Liver (tissue), 10 donors: ENCODE measurements at places on chromosomes 5 and 9.

- DNase-seq, result no peak
Observed at GRCh38 chr9:25702536-25702935, 24.3 kb upstream of the TUSC1 start.

DNA sequence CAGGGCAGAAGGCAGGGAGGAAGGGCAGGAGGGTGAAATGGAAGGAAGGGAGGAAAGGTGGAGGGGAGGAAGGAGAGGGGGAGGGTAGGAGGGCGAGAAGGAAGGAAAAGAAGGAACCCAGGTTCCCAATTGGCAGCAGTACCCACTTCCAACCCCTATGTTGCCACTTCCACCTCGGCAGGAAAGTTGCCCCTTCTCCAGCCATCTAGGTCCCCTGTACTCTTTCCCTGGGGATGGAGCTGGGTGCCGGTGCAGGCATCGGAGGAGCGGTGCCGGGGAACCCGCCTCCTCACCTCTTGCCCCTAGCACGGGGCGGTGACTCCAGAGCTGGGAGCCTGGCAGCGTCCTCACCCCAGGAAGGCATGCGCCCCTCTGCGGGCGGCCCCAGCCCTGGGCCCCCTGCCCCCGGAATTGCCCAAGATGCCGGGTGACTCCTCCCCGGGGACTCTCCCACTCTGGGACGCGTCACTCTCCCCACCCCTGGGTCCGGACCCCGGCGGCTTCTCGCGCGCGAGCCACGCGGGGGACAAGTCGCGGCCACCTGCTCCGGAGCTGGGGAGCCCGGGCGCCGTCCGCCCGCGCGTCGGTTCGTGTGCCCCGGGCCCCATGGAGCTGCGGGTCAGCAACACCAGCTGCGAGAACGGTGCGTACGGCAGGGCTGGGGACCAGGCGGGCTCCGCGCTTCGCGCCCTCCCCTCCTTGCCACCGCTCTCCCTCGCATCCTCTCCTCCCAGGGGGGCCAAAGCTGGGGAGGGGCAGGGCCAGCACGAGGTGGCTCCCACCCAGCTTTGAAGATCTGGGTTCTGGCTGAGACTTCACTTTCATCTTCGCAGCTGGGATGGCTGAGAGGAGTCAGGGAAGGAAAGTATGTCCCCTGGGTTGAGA, at the start of gene NIPAL4:
Gene NIPAL4 (plus strand): TSS at position 499 of the 885 bp plus-strand sequence. CDS start 108 bp downstream, at position 607.
- DNase-seq, result no peak

DNA sequence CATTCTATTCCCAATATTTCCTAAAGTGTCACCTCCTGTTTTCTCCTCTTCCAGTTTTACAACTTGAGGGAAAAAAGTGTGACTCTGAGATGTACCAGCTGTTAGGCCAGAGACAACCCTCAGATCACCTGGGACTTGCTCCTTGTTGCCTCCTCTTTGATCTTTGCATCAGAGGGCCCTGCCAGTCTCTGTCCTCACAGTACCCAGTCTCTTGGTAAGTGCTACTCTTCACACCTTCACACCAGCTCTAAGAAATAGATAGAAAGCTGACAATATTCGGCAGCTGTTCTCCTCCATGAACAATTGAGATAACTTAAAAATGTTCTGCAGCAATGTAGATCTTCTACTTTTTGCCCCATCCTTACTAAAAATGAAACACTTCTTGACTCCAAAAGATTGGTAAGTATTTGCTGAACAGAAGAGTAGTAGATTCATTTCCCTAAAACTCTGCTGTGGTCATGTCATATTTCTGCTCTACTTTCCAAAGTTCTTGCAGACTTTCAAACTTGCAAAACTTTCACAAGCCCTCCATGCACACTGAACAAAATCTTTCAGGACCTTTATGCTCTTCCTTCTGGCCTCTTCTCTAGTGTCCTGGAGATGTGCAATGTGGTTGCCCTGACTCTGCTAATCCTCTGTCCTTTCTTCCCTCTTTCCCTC, 188.6 kb downstream of the SNX18 start:
- DNase-seq, result no peak

- no peak for DNase-seq
Observed at GRCh38 chr9:129164246-129164930, 13.7 kb downstream of the IER5L start.

GRCh38 chr5:158874792-158875191, 224.9 kb downstream of the EBF1 start:
- DNase-seq, result no peak

DNA sequence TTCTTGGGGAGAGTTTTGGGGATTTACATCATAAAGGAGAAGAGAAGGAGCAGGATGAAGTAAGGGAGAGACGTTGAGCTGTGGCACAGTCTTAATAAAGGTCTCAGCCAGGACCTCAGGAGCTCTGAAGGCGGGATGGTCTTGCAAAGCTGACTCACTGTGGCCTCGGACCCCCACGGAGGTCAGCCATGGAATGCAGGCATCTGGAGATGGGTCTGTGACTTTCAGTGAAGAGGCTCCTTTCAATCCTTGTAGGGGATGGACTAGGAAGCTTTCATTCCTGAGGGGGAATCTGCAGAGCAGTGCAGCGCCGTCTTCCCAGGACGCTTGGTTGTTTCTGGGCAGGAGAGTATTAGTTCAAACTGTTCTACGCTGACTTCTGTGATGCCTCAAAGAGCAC, 65.7 kb upstream of the BASP1 start:
- DNase-seq, result no peak

DNA sequence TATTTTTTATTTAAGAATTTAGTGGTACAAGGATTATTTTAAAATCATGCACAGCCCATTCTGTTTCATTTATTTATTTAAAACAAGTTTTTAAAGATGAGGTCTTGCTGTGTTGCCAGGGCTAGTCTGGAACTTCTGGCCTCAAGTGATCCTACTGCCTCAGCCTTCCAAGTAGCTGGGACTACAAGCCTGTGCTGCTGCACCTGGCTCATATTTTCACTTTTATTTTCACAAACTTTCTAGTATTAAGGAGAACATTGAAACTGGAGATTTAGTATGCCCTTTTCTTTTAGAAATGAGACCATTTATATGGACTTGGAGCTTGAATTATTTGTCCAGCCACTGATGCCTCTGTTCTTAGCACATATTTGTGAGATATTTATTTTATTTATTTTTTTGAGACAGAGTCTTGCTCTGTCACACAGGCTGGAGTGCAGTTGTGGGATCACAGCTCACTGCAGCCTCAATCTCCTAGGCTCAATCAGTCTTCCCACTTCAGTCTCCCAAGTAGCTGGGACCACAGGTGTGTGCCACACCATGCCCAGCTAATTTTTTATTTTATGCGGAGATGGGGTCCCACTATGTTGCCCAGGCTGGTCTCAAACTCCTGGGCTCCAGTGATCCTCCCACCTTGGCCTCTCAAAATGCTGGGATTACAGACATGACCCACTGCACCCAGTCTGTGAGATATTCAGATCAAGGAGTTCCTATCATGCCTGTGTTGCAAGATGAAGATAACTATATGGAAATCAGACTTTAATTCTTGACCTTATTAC, 7.4 kb downstream of the DMXL1 start:
- DNase-seq, result no peak

DNA sequence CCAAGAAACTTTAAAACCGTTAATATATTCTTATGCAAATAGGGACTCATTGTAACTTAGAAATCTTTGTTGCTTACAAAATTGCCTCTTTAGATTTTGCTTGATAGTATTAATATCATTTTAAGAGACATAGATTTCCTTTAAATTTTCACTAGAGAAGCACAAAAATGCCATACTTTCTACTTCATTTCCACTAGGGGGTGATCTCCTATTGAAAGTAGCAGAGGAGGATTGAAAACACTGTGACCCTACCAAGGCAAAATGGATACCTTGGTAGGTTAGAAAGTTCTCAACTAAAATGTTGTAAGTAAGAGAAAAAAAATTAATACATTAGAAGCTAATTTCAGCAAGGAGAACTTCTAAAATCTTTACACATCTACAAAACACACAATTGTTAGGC, 204.9 kb downstream of the CHSY3 start:
- no peak for DNase-seq

DNA sequence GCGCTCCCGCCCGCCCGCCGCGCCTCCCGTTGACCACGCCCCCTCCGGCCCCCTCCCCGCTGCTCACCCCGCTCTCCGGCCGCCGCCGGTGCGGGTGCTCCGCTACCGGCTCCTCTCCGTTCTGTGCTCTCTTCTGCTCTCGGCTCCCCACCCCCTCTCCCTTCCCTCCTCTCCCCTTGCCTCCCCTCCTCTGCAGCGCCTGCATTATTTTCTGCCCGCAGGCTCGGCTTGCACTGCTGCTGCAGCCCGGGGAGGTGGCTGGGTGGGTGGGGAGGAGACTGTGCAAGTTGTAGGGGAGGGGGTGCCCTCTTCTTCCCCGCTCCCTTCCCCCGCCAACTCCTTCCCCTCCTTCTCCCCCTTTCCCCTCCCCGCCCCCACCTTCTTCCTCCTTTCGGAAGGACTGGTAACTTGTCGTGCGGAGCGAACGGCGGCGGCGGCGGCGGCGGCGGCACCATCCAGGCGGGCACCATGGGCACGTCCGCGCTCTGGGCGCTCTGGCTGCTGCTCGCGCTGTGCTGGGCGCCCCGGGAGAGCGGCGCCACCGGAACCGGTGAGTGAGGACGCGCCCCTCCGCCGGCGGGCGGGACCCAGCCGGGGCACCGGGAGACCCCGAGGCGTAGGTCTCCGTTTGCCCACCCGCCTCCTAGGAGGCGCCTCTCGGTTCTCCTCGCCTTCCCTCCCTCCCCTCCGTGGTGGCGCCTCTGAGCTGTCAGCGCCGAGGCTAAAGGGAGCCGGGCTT, at the start of gene VLDLR:
Gene VLDLR (plus strand): TSS at position 66 of the 739 bp plus-strand sequence. CDS start 403 bp downstream, at position 469.
- DNase-seq, result peak; percentile 34

- DNase-seq, result no peak
Observed at GRCh38 chr9:129435291-129435690, 185.6 kb downstream of the C9orf50 start.

DNA sequence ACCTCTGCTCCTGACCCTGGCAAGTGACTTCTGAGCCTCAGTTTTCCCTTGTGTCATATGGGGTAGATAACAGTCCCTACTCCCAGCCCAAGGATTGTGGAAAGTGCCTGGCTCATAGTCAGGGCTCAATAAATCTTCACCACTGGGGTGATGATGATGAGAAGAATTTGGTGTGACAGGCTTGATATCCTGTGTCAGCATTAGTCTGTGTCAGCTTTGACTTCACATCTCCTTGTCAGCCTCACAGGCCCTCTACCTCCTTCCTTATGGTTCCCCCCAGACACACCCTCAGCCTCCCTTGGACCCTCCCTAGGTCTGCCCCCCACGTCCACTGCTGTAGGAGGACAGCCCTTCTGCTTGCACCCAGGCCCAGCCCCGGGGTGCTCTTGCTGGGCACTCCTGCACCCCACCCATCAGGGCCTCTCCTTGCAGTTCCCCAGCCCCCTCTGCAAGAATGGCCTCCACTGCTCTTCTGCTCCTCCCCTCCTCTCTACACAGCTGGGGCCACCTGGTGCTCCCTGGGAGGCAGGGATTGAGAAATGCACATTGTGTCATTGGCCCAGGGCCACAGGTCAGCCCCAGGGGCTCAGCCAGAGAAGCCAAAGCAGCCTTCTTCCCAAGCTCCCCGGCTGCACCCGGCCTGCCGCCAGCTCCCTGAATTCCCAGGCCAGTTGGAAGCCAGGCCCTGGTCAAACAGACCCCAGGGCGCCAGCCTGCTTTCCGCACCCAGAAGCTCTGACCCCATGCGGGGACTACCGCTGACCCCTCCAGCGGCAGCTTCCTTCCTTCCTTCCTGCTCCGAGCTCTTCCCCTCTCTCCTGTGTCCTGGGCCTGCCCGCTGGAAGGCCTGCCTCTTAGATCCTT, 7.7 kb downstream of the FGFR4 start:
- DNase-seq, result peak; percentile 71

- DNase-seq, result no peak
Observed at GRCh38 chr9:94212091-94212490, 47.0 kb upstream of the ZNF169 start.

- DNase-seq, result no peak
Observed at GRCh38 chr9:129932303-129933151, 97.3 kb downstream of the USP20 start.

- no peak for DNase-seq
Observed at GRCh38 chr5:117065161-117065560, 490.5 kb upstream of the SEMA6A start.

- DNase-seq, result no peak
Observed at GRCh38 chr9:7977586-7977985, 178.0 kb upstream of the DMAC1 start.

GRCh38 chr5:135072387-135073281, 38.6 kb upstream of the PITX1 start:
- DNase-seq, result no peak

- no peak for DNase-seq
Observed at GRCh38 chr9:98875536-98875935, 68.1 kb downstream of the GALNT12 start.

DNA sequence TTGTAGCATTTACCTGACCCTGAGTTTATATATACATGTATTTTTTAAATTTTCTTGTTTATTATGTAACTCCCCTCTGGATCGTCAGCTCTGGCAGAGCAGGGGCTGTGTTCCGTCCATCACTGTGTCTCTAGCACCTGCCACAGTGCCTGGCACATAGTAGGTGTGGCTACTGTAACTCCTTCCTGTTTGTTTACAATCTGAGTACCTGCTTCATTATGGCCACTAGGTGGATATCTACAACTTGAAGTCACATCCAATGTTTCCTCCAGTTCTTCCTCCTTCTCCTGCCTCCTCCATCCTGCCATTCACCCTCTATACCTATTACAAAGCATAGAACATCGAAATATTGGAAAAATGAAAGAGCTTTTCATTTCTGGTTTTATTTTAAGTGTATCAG, 14.2 kb upstream of the PPP1R2B start:
- DNase-seq, result no peak

DNA sequence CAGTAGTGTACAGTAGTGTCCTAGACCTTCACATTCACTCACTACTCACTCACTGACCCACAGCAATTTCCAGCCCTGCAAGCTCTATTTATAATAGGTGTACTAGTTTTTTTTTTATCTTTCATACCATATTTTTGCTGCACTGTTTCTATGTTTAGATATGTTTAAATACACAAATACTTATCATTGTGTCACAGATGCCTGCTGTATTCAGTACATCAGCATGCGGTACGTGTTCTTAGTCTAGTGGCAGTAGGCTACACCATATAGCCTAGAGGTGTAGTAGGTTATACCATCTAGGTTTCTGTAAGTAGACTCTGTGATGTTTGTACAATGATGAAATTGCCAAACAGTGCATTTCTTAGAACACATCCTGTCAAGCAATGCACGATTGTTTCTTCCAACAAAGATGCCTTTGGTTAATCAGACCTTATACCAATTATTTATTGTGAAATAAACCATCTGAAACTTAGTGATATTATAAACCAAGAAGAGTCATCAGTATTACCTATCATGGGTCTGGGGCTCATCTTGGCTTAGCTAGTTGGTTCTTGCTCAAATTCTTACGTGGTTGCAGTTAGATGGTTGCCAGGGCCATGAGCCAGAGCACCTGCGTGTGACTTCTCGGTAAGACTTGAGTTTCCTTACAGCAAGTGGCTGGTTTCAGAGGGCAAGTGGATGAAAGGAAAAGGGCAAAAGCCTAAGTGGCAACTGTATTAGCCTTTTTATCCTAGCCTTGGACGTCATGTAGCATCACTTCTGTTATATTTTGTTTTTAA, 41.1 kb downstream of the ERBIN start:
- DNase-seq, result no peak
